ENCODE measurements at places on chromosomes 16 and 17. TPM values are rescaled to one million over a fixed set of nuclear protein-coding genes. Genes with fewer than 3 reads are reported as not detected.

DNA sequence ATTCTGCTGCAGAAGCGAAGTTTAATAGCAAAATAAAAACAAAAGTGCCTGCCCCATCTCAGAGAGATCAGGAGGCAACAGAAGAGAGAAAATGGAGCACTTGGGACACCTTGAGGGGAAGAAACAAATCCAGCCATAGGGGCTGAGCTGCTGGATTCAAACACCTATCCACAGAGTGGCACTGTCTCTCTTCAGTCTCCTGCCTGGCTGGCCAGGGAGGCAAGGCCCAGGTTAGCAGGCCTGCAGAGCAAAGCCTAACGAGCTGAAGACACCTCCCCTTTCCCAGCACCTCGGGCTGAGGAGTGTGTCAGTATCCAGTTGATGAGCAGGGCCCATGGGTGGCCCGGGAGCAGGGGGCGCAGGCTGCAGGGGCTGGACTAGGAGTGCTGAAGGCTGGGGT lies 8.8 kb upstream of the KRT31 start:
- peak; percentile 51 for DNase-seq

- no peak for DNase-seq
These were observed 538.3 kb downstream of the NPIPA7 start for GRCh38 chr16:16917191-16917785.

DNA sequence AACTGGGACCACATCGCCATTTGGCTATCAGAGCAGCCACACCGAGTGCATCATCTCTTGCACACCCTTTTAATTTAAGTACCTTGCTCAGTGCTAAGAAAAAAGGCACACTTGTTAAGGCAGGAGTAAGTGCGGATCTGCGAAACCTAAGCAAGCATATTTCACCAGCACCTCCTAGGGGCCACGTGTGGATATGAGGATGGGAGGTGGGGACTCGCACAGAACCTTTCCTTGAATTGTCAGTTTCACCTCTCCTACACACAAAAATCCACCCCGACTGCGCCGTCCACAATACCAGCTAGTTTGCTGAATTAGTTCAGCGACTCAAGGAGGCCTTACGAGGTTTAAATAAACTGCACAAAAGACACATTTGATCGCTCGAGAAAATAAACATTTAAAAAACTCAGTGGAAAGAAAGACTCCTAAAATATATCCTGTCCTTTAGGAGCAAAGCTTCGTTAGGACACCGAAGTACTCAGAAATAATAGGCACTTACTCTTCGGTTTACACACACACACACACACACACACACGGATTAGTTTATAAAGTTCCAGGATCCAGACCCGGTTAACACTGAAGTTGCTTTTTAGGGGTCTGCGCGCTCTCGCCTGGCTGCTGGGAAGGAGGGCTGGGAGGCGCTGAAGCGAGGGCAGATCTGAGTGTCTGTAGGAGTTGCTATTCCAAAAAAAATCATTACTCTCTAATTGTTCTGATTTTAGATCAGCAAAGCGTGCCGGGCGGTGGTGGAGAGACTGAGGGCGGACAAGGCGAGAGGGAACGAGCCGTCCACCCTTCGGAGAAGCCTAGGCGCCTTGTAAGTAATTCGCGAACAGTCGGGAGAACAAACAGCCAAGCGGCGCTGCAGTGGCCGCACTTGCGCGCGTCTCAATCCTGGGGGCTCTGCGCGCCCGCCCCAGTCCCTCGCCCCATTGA lies 1.0 kb upstream of the KCNJ2 start:
- DNase-seq: peak; percentile 74

DNA sequence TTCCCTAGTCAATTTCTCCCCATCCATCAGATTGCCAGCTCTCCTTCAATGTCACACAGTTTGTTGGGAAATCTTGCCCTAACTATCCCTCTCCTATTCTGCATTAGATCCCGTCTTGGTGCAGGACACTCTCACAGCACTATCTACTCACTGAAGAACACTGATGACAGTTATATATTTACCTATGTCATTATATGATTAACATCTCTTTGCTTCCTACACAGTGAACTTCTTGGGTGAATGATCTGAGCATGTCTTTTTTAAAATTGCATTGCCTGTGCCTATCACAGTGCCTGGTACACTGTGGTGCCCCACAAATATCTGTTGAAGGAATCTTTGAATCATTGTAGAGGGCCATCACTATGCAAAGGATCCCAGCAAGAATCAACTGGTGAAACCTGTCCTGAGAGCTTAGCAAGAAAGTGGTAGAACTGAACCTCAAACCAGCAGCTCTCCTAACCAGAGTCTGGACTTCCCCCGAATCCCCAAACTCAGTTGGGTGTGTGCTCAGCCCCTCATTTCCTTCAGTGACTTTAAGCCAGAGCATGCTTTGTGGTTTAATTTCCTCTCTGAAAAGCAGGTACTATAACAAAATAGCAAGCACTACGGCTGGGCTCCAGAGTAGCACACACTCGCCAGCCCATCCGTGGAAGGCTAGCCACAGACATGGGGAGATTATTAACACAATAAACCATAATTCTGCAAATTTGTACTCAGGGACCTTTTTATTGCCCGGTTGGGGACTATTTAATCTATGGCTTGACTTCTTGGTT lies 680.7 kb upstream of the SALL1 start:
- DNase-seq: no peak

- DNase-seq: no peak
These were observed 27.3 kb upstream of the ALKBH5 start for GRCh38 chr17:18156171-18156975.

DNA sequence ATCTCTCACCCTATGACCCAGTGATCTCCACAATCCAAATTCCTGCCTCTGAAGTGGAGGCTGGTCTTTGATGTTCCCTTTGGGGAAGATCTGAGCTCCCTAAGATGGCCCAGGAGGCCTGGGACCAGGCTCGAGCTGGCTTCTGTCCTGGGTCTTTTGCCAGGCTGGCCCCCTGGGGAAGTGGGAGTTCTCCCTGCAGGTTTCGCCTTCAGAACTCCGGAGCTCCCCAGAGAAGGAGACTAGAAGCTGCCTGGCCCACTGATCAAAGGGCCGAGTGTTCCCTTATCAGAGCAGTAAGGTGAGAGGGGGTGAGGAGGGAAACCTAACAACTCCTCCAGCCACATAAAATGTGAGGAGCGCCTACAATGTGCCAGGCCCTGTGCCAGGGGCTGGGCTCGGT lies 147.1 kb downstream of the IRF8 start:
- DNase-seq: no peak

- DNase-seq: no peak
These were observed 228.3 kb upstream of the WSB1 start for GRCh38 chr17:27065588-27065987.

- DNase-seq: no peak
These were observed 269.7 kb downstream of the SEC14L1 start for GRCh38 chr17:77410470-77410869.

DNA sequence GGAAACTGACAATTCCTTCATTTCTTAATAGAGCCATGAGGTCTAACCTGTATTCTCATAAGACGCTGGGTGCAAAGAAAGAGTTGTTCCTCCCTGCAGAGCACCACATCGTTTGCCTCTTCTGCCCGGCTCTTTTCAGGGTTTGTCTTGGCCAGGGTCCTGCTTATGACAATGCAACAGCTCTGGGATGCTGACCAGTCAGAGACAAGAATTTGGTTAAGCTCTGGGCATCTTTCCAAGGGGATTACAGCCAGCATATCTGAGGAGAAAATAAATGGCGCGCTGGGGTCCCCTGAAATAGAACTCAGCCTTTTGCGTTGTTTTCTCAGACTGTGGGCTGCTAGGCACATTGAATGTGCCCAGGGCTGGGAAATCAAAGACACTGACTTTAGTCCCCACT lies 128.6 kb downstream of the SHISA6 start:
- no peak for DNase-seq

DNA sequence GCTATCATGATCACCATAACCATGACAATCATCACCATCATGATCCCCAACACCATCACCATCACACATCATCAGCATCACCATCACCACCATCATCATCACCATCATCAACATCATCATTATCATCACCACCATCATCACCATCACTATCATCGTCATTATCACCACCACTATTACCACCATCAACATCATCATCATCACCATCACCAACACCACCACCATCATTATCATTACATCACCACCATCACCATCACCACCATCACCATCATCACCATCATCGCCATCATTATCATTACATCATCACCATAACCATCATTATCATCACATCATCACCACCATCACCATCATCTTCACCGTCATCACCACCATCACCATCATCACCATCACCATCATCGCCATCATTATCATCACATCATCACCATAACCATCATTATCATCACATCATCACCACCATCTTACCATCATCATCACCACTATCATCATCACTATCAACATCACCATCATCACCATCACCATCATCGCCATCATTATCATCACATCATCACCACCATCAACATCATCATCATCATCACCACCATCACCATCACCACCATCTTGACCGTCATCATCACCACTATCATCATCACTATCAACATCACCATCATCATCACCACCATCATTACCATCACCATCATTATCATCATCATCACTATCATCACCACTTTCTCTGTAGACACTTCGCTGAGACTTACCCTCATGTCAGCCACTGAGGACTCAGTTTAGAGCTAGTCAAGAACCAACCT lies 366.0 kb downstream of the C16orf95 start:
- DNase-seq: no peak

DNA sequence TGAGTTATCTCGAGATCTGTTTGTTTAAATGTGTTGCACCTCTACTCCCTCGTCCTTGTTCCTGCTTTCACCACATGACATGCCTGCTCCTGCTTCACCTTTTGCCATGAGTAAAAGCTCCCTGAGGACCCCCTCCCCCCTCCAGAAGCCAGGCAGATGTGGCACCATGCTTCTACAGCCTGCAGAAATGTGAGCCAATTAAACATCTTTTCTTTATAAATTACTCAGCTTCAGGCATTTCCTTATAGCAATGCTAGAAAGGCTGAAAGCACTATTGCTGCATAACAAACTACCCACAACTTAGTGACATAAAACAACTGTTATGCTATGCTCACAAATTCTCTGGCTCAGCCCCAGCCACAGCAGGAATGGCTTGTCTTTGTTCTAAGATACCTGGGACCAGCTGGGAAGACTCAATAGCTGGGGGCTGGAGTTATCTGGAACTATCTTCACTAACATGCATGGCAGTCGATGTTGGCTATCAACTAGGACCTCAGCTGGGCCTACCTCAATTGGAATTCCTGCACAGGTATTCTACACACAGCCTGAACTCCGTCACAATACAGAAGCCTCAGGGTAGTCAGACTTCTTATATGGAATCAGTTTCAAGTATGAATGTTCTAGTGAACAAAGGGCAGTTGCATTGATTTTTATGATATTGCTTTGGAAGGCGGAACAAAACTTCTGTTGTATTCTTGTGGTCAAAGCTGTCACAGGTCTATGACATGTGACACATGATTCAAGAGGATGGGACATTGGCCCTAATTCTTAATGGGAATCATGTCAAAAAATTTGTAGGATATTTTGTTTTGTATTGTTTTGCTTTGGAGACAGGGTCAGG lies 186.0 kb upstream of the PIRT start:
- DNase-seq: no peak

- DNase-seq: no peak
These were observed 75.8 kb downstream of the ABCC6 start for GRCh38 chr16:16147316-16147999.

- DNase-seq: peak; percentile 91
These were observed 194.4 kb downstream of the MAP2K6 start for GRCh38 chr17:69608808-69609472.

DNA sequence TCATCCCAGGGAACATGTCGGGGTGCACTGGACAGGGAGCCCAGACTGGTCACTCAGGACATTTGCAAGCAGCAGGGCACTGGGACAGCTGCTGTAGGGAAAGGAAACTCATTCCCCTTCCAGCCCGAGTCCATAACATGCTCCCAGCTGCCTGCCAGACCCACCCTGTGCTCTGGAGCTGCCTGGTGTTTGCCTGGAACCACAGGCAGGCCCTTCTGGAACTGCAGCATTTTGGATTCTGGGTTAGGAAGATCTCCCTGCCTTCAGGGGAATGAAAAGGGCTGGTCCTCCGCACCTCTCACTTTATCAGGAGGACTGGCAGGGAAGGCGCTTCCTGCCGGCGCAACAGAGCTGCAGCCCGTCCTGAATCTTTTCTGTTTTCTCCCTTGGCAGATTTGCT lies 41.2 kb downstream of the MEAK7 start:
- DNase-seq: no peak

DNA sequence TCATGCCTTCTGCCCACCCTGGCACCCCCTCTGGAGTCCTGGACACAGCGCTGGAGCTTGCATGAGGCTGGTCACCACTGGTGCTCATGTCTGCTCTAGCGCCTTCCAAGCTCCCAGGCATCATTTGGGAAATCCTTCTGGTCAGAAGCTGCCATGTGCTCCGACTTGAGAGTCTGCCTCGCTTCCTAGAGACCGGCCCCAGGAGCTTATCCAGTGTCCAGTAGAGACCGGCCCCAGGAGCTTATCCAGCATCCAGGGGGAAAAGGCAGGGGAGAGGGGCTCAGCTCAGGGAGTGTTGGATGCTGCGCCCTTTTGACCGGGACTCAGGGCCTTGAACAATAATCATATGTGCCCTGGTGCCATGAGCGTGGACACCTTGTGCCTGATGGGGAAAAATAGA lies 106.3 kb downstream of the RAP1GAP2 start:
- DNase-seq: no peak

DNA sequence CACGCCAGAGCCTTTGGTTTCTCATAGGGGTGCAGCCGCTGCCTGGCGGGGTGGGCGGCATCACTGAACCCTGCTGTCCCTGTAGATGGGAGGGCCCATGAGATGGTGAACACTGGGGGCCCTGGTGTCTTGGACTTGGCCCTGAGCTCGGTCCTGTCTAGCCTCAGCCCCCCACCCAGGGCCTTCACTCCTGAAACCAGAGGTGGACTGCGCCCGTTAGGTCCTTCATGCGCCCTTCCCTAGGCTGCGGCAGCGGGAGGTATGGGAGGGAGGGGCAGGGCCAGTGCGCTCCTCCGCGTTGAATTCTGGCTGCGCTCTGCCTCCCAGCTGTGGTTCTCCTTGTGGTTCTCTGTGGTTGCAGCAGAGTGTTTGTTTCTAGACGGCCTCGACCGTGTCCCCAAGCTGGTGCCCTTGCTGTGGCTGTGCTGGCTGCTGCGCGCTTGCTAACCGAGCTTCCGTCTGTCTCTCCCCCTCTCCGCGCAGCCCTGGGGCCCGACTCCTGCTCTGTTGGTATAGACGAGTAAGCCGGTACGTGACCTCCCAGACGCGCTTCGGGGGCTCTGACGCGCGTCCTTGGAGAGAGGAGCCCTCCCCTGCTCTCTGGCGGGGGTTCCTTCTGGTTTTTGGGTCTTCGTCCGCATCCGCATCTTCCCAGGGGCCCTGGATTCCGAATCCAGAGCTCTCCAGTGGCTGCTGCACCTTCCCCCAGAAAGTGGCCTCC lies 7.4 kb upstream of the NUDT16L1 start:
- DNase-seq: no peak

The C1QL1 gene
- 0.17 TPM for total RNA-seq

The GOSR2 gene
- total RNA-seq: 41.1 TPM

The TSNAXIP1 gene
- 0.65 TPM for total RNA-seq

The ARL5C gene
- not detected for total RNA-seq

The SLC5A10 gene
- total RNA-seq: 0.14 TPM

The KIF2B gene
- not detected for total RNA-seq

The B4GALNT2 gene
- 0.31 TPM for total RNA-seq

The PIK3R6 gene
- total RNA-seq: not detected

The PRAC2 gene
- not detected for total RNA-seq

The TSC2 gene
- total RNA-seq: 40.7 TPM

Data from foreskin keratinocyte (primary cell).